ELF-1 (cell line): ENCODE measurements at places on chromosomes 4 and X.

GRCh38 chr4:150250998-150251651 lies 172.9 kb downstream of the DCLK2 start:
- no peak for DNase-seq

DNA sequence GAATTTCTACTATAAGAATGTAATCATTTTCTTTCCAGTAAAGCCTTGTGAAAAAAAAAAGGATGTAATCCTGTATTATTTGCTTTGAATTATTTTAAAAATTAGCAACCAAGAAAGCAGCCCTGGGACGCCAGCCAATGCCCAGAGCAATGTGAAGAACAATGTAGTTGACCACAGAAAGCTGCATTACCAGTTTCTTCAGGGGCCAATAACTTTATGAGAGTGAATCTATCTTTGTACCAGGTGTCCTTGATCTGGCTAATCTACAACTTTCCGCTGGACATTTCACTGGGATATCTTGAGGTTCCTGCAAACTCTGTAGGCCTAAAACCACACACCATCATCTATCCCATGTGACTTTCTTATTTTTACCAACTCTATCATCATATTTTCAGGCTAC lies 7.6 kb upstream of the KLHL2 start:
- DNase-seq, result no peak

GRCh38 chrX:106949366-106949765 lies 29.2 kb downstream of the CLDN2 start:
- no peak for DNase-seq

DNA sequence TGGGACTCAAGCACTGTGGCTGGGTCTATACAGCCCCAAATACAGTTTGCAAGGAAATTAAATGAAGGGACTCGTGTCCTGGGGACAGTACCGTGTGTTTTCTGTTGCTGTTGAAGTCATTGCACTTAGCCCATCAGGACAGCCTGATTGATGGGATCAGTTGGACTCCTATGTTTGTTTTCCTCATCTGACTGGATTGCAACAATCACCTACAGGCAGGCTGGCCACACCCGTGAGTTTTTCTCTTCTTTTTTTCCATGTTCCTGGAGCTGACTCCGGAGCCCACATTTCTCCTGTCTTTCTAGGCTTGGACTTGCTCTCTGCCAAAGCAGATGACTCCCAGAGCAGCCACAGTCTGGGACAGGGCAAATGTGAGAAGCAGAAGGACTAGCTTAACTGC lies 38.1 kb downstream of the RTL9 start:
- DNase-seq, result peak; percentile 46

- no peak for DNase-seq
Observed at GRCh38 chrX:19707246-19707871, 180.0 kb downstream of the SH3KBP1 start.

DNA sequence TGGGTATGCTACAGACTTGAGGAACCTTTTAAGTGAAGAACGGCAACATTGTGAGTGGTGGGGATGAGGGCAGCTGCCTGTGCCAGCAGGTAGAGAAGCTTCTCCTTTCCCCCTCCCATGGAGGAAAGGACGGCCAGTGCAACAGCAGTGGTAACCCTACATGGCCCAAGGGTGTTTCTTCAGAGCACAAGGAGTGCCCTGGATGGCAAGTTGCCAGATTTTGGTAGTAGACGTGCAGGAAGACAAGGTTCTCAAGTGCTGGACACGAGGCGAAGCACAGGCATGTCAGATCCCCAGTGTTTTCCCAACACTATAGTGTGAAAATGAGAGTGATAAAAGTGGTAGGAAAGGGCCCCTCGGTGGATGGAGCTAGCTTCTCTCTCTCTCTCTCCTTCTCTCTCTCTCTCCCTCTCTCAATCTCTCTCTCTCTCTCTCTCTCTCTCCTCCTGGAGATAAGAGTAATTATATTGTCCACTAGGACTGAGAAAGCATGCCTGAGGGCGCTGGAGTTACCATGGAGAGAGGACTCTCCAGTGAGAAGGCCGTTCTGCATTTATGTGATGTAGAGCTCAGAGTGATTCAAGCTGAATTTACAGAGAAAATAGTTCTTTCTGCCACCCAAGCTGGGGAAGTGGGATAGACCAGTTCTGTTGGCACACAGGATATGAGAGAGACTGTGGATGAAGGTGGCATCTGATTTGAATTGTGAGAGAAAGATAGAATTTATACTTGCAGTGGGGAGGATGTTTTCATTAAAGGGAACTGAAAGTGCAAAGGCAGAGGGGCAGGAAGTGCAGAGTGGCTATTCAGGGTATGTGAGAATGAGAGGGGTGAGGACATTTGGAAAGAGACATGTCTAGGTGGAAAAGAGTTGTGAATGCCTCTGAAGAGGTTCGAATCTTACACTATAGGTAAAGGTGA lies 25.7 kb upstream of the TRPC3 start:
- peak; percentile 4 for DNase-seq

DNA sequence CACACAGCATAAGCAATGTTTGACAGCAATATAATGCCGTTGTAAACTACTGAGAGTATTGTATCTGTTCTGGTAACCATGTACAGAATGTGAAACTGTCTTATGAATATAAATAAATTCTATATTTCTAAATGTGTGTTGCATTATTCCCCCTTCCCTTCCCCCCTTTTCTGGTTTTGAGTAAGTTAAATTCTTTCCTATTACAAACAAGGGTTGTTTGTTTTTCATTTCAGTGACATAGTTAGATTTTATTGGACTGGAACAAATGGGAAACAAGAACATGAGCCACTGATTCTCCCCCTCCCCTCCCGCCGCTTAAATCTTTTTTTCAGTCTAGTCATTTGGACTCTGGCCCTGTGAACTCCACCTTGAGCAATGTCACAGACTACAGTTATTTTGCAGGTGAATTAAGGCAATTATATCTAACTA lies 69.8 kb downstream of the GPAT3 start:
- DNase-seq, result no peak

DNA sequence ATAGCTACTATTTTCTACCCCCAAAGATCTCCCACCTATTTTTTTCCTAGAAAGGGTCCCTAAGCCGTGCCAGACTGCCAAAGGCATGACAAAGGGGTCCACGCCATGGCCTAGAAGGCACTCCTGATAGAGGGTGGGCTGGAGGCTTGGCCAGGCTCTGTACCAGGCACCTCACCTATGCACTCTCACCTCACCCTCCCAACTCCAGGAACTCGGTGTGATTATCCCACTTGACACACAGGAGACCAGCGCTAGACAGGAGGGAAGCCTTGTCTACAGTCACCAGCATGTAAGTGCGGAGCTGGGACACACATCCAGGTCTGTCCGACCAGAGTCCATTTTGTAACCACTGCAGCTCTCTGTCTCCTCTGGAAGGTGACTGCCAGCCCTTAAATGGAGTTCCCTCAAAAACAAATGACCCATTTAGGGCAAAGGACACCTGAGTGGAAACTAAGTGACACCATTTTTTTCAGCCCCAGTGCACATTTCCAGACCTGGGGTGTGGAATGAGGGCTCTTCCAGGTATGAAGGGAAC lies 106.4 kb downstream of the RTL5 start:
- no peak for DNase-seq

DNA sequence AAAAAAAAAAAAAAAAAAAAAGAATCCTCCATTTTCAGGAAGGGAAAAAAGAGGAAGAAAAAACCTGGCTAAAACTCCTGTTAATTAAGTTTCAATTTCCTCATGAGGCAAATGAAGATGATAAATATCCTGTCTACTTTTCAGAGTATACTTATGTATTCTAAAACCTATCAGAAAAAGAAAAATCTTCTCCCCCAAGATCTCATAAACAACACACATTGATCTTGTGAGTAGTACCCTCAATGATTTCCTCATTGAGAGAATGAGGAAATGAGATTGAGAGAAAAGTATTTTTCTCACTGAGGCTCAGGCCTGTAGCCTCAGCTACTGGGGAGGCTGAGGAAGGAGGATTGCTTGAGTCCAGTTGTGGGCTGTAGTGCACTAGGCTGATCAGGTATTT lies 146.7 kb downstream of the TET2 start:
- DNase-seq, result no peak

DNA sequence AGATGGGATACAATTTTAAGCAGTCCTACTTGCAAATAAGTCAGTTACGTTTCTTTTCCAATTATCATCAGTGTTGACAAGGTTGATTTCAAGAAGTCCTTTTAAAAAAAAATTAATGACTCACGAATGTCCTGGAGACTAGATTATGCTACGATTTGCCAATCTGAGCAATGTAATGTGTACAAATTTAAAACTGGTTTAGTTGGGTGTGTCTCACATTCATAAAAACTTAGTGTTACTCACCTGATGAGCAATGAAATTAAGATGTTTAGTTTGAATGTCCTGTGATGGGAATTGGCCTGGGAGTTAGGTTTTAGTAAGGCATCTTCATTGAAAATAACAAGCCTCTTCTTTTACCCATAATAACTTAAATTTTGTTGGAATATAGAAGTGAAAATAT lies 136.7 kb upstream of the POF1B start:
- no peak for DNase-seq

DNA sequence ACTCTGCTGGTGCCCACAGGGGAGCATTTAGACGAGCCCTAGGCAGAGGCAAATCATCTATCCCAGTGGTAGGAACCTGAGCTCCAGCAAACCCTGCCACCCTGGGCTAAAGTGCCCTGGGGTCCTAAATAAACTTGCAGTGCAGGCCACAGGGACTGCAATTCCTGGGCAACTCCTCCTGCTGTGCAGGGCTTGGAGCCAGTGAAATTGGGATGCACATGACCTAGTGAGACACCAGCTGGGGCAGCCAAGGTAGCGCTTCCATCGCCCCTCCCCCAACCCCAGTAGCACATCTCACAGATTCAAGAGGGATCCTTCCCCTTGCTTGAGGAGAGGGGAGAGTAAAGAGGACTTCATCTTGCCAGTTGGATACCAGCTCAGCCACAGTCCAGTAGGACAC lies 44.1 kb downstream of the CHRNA9 start:
- peak; percentile 36 for DNase-seq

DNA sequence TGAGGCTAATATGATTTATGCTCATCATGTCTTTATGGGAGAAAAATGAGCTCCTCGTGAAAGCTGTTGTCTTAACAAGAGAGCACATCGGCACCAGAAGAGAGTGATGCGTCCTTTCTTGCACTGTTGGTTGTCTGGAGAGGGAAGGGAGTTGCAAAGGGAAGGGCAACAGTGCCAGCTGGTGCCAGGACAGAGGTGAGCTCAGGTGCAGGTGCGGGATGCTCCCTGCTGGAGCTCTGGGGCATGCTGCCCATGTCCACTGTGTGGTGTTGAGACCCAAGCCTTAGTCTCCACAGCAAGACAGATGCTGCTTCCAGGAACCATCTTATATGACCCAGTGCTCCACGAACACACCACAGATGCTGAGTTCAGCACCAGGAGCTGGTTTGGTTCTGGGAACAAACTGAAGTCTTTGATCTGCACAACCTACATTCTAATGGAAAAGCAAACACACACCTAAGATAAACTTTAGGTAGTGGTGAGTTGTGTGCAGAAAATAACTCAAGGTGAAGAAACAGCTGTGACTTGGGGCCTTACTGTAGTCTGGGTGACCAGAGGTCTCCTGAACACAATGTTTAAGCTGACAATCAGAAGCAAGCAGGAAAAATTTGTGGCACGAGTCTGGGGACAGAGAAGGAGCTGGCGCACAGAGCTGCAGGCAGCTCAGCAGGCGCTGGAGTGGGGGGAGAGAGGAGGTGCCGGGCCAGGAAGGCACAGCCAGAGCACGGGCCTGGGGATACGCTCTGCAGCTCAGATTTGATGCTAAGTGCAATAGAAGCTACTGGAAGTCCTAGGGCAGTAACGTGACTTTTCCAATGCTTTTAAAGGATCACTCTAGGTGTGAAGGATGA lies 73.2 kb downstream of the HAUS3 start:
- DNase-seq, result no peak

GRCh38 chr4:6225469-6225868 lies 25.1 kb upstream of the JAKMIP1 start:
- peak; percentile 67 for DNase-seq

DNA sequence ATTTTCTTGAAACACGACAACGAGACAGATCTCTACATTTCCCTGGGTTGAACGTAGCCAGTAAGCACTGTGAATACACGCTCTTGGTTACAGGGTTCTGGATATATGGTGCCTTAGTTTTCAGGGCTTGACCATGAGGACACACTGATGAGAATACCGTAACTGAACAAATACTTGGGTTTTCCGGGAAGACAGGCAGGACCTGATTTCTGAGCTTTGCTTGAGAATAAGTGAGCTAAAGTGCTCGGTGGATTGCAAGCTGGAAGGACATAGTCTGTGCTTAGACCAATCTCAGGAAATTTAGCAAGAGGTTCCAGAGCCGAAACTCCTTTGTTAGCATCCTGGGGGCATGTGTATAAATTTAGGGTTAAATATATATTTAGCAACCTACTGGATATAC lies 876 bp upstream of the TACR3 start:
- peak; percentile 1 for DNase-seq

DNA sequence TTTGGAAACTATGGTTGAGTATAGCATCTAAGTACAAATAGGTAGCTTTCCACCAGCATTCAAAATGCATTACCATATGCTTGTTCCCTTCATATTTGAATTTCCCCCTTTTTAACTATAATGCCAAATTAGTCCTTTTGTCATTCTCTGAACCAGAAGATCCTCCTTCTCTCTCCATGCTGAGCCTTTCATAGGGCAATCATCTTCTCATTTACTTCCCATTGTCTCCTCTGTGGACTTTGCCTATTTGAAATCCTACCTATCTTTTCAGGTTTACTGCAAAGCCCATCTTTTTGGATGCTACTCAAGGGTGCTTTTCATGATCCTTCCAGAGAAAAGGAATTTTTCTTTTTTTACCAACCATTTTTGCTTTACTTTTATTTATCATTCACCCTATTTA lies 54.7 kb downstream of the DKK2 start:
- DNase-seq, result no peak

GRCh38 chr4:78207951-78208350 lies 150.8 kb downstream of the FRAS1 start:
- peak; percentile 67 for DNase-seq

DNA sequence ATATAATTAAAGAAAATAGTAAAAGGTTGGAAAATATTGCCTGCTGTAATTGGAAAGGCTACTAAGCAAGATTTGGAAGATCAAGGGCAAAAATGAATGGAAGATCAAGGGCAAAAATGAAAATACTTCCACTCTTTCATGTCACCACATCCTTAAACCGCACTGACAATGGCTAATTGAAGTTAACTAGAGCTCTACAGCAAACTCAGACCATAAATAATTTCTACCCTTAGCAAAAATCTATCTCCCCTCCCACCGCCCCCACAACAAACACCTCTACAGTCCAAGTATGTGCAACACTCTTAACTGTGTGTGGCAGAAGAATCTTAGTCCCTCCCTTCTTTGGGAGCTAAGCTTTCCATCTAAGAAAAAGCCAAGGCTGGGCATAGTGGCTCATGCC lies 27.1 kb downstream of the ATP11C start:
- no peak for DNase-seq

DNA sequence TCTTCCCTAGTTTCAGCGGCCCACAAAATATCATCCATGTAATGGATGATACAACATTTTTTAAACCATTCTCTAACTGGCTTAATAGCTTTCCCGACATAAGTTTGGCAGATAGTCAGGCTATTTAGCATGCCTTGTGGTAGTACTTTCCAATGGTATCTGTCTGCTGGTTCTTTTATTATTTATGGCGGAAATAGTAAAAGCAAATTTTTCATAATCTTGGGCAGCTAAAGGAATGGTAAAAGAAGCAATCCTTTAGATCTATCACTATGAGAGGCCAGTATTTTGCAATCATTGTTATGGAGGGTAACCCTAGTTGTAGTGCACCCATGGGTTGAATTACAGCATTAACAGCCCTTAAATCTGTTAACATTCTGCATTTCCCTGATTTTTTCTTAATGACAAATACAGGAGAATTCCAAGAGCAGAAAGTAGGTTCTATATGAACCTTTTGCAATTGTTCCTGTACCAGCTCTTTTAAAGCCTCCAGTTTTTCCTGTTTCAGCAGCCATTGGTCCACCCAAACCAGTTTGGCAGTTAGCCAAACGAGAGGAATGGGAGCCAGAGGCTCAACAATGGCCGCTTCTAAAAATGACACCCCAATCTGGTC lies 14.3 kb upstream of the HSD17B11 start:
- no peak for DNase-seq
